ENCODE measurements at places on chromosomes 11 and 22.

GRCh38 chr11:46271875-46272815, 5.3 kb upstream of the CREB3L1 start:
- DNase-seq: no peak

- peak; percentile 43 for DNase-seq
Observed at GRCh38 chr11:1946812-1947484, at the start of gene MRPL23. Gene MRPL23 (plus strand): TSS chr11:1947332. CDS start chr11:1947363, 31 bp downstream.

GRCh38 chr11:2655834-2656622, 43.8 kb downstream of the KCNQ1OT1 start:
- DNase-seq: no peak

DNA sequence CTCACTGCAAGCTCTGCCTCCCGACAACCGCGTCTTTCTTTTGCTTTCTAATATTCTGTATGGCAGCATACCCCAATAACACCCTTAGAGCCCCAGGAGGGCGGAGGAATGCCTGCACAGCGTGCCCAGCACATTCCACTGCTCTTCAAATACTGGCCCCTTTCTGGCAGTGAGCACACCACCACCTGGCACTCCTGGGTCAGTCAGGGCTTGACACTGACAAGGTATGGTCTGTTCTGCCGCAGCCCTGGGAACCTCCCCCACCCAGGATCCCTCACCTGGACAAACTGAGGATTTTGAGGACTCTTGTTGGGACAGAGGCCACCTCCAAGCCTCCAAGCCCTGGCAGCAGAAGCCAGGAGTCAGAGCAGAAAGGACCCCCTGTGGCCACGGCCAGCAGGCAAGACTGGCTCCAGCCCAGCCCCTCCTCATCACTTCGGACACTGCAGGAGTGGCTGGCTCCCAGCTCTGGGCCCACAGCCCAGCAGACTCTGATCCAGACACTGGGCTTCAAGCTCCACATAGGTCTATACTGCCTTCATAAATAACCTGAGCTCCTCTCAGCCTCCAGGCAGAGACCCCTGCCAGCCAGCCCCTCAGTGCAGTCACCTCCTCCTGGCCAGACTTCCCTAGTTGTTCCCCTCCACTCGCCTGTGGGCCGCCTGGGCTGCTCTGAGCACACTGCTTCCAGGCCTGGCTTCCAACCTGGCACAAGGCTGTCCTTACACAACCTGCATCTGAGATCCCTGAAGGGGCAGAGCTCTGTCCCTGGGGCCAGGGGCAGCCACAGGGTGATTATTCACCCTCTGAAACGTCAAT, 14.5 kb downstream of the CARS1 start:
- DNase-seq: no peak

- no peak for DNase-seq
Observed at GRCh38 chr11:22957786-22958185, 97.5 kb upstream of the CCDC179 start.

All from CD4-positive, alpha-beta T cell treated with Interleukin-12 subunit alpha and Interleukin-12 subunit beta, for 1 hour (primary cell).